ENCODE measurements at places on chromosomes 4 and X. TPM values are rescaled to one million over a fixed set of nuclear protein-coding genes. Genes with fewer than 3 reads are reported as not detected.

GRCh38 chr4:1676605-1677525, 7.2 kb downstream of the FAM53A start:
- no peak for DNase-seq

The TMSB15A gene
- 2.1 TPM for total RNA-seq

The HTATSF1 gene
- total RNA-seq = 38.9 TPM

The PLK4 gene
- 52.3 TPM for total RNA-seq

The SHROOM3 gene
- 0.12 TPM for total RNA-seq

DNA sequence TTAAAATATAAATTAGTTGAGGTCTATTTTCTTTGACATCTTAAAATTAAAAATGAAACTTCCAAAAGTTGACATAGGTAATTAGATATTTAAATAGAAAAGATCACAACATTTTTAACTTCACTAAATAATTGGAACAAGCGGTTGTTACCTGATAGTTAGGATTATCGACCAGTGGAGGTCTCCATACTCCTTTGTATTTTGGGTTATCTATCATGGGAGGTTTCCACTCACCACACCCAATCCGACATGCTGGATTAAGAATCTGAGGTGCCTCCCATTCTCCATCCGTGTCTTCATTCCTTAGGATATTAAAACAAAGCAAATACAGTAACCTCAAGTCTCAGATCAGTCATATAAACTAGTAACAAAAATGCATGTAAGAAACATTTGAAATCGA, 22.2 kb downstream of the SCOC start:
- no peak for DNase-seq

The PDCL2 gene
- total RNA-seq = not detected

- no peak for DNase-seq
Observed at GRCh38 chr4:4271912-4272311, 18.0 kb downstream of the LYAR start.

The RAB41 gene
- not detected for total RNA-seq

GRCh38 chr4:155962767-155963166, 9.1 kb upstream of the CTSO start:
- no peak for DNase-seq

GRCh38 chr4:48620093-48620492, 130.0 kb downstream of the ZAR1 start:
- no peak for DNase-seq

The F9 gene
- not detected for total RNA-seq

The PITX2 gene
- not detected for total RNA-seq

The HTR2C gene
- total RNA-seq = not detected

DNA sequence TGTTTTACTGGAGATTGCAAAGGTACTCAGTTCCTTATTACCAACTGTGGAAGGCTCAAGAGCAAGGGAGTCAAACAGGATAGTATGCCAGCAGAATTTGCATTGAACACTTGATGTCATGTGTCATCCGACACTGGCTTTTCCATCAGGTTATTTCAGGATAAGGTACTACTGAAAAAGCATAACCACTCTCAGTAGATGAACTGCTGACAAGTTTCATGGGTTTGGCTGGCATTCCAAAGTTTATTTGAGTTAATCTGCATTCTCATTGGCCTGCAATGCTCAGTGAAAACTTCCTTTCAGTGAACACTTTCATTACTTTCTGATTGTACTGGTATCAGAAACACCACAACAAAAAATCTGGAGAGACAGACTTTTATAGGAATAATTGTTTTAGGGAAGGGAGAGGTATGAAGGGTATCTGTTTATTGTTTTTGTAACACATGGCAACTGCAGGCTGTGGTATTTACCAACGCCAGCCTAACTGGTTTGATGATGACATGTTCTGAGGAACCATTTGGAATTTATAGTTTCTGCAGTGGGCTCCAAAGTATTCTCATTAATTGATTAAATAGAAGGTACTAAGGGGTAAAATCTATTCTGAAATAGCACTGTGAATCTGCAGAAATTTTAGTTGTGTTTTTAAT, 345.7 kb upstream of the NR3C2 start:
- DNase-seq = no peak

The TIGD2 gene
- total RNA-seq = 1.1 TPM

The SCRG1 gene
- total RNA-seq = not detected

The TMEM154 gene
- total RNA-seq = 17.3 TPM

- peak; percentile 40 for DNase-seq
Observed at GRCh38 chr4:110085131-110085530, 113.3 kb downstream of the ELOVL6 start.

The TKTL2 gene
- total RNA-seq = not detected

GRCh38 chrX:68375803-68376202, 57.5 kb downstream of the OPHN1 start:
- no peak for DNase-seq

- DNase-seq = no peak
Observed at GRCh38 chr4:68193194-68193593, 52.3 kb downstream of the TMPRSS11B start.

- DNase-seq = peak; percentile 72
Observed at GRCh38 chr4:2364654-2365053, 53.8 kb downstream of the ZFYVE28 start.

- no peak for DNase-seq
Observed at GRCh38 chr4:163317110-163317509, 15.3 kb downstream of the NPY1R start.

The CXCL10 gene
- total RNA-seq = 0.64 TPM

Data from activated naive CD4-positive, alpha-beta T cell treated with anti-CD3 and anti-CD28 coated beads for 36 hours (primary cell).